Adipose tissue (tissue), 3 donors: ENCODE measurements at places on chromosomes 2 and 18. TPM values are rescaled to one million over a fixed set of nuclear protein-coding genes. Genes with fewer than 3 reads are reported as not detected.

Gene ERFE
- polyA plus RNA-seq, result not detected

Gene REG3A
- 1.2 TPM for polyA plus RNA-seq

Gene TUBB8B
- not detected for polyA plus RNA-seq

Gene CPLX4
- polyA plus RNA-seq, result 0.07 TPM

Gene MOGAT1
- 1.8 TPM for polyA plus RNA-seq

Gene ADGRF3
- polyA plus RNA-seq, result 0.10 TPM

Gene UGT1A4
- not detected for polyA plus RNA-seq

Gene RAD51AP2
- polyA plus RNA-seq, result not detected

Gene ALPI
- polyA plus RNA-seq, result 0.03 TPM

Gene LYG2
- polyA plus RNA-seq, result not detected

Gene FEV
- not detected for polyA plus RNA-seq

Gene G6PC2
- polyA plus RNA-seq, result 42.9 TPM

Gene GATA6
- polyA plus RNA-seq, result 21.4 TPM

Gene MCEE
- polyA plus RNA-seq, result 22.5 TPM

Gene DCC
- polyA plus RNA-seq, result 0.01 TPM

Gene CTIF
- 39.8 TPM for polyA plus RNA-seq

Gene LYG1
- 0.59 TPM for polyA plus RNA-seq

Gene GALR1
- 0.02 TPM for polyA plus RNA-seq

Gene DSG3
- 0.01 TPM for polyA plus RNA-seq

Gene DUSP19
- polyA plus RNA-seq, result 0.77 TPM

Gene CNGA3
- polyA plus RNA-seq, result 0.01 TPM

Gene ESPNL
- polyA plus RNA-seq, result 0.67 TPM

Gene HOXD13
- 0.51 TPM for polyA plus RNA-seq

Gene UPP2
- 0.10 TPM for polyA plus RNA-seq

Gene RABL2A
- polyA plus RNA-seq, result 10.6 TPM

Gene ANXA4
- 41.9 TPM for polyA plus RNA-seq

Gene MALL
- polyA plus RNA-seq, result 20.1 TPM

Gene SPDYA
- polyA plus RNA-seq, result not detected

Gene AOX1
- 90.9 TPM for polyA plus RNA-seq

Gene DOK6
- 0.36 TPM for polyA plus RNA-seq

Gene IL1R1
- polyA plus RNA-seq, result 285 TPM

Gene GAREM2
- polyA plus RNA-seq, result 1.7 TPM

Gene SDC1
- polyA plus RNA-seq, result 6.0 TPM

Gene PARD3B
- polyA plus RNA-seq, result 5.0 TPM

Gene ALS2
- polyA plus RNA-seq, result 11.6 TPM
